ENCODE measurements at places on chromosomes 6 and 20. TPM values are rescaled to one million over a fixed set of nuclear protein-coding genes. Genes with fewer than 3 reads are reported as not detected.

DNA sequence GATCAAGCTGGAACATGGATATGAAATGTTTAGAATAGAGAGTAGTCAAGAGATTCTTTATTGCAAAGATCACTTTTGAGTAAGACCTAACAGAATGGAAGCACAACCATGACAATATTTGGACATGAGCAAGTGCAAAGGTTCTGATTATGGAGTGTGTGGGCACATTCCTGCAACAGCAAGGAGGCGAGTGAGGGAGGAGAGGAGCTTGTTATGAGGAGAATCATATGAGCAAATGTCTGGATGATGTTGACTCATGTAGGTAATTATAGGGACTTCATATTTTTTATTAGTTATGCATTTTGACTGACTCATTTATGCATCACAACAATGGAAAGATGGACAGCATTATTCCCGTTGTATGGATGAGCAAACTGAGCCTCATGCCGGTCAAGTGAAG lies 100.8 kb upstream of the SLC35B3 start:
- DNase-seq, result no peak
- no peaks in the 10 kb centered on the region for H3K27me3 ChIP-seq
- H3K36me3 ChIP-seq, result no peaks in the 10 kb centered on the region
- H3K27ac ChIP-seq, result no peak overlapping the region

DNA sequence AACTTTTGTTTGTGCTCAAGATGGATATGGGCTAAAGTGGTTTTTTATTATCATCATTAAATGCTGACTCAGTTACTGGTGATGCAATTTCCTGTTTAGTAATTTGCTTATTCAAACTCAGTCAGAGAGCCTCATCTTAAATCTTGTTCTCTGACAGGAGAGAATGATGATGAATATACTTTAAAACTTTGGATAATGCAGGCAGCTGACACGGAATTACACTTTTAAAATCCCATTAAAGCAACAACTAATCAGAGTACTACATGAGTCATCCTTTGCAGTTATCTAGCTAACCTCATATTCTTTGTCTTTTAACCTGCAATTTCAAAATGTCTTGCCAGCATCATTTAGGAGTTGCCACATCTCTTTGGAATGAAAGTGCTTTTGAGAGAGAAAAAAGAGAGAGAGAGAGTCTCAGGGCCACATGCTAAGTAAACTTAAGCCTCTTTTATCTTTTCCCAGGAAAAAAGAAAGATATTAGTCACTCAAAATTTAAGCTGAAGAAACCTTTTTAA lies 9.2 kb upstream of the C6orf141 start:
- DNase-seq, result no peak
- no peaks in the 10 kb centered on the region for H3K4me1 ChIP-seq
- peaks cover 7% of the 10 kb centered on the region for H3K27me3 ChIP-seq
- H3K4me3 ChIP-seq, result no peak overlapping the region
- H3K27ac ChIP-seq, result no peak overlapping the region
- H3K36me3 ChIP-seq, result no peaks in the 10 kb centered on the region

DNA sequence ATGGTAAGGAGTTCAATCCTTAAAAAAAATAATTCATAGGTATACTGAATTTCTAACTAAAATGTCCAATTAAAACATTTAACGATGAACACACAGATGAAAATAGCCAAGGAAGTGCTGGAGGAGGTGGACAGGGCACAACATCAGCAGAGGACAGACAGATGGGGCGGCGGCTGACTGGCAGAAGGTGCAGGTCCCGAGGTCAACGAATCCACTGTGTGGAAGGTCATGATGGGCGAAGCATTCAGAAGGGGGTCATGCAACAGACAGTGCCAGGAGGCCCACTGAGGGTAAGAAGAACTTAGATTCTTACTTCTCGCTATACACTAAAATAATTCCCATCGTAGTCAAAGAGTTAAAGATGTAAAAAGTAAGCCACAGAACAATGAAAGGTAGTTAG lies 34.2 kb upstream of the FRMD1 start:
- no peaks in the 10 kb centered on the region for H3K27me3 ChIP-seq
- no peaks in the 10 kb centered on the region for H3K4me1 ChIP-seq
- H3K27ac ChIP-seq, result no peak overlapping the region
- no peak for DNase-seq
- H3K4me3 ChIP-seq, result no peak overlapping the region

DNA sequence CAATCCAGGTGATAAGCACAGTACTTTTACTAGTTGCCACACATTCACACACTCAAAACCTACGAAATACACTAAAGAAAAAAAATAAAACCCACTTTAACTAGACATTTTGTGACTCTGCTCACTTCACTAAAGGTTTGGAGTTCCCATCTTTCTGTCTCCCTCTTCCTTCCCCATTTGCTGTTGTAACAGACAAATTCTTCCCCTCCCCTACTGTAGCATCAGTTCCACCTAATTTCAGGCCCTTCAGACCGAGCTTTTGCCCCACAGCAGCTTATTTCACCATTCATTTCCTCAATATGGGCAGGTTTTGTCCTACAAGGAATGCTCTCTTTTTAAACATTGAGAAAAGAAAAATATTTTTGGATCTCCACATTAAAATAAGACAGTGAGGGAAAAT lies 31.3 kb upstream of the MRAP2 start:
- no peaks in the 10 kb centered on the region for H3K4me1 ChIP-seq
- H3K27ac ChIP-seq, result no peak overlapping the region
- no peak for DNase-seq
- no peaks in the 10 kb centered on the region for H3K36me3 ChIP-seq

- no peaks in the 10 kb centered on the region for H3K4me1 ChIP-seq
- no peak overlapping the region for H3K27ac ChIP-seq
- H3K4me3 ChIP-seq, result no peak overlapping the region
These were observed 1.7 kb downstream of the TNXB start for GRCh38 chr6:32107406-32107805.

DNA sequence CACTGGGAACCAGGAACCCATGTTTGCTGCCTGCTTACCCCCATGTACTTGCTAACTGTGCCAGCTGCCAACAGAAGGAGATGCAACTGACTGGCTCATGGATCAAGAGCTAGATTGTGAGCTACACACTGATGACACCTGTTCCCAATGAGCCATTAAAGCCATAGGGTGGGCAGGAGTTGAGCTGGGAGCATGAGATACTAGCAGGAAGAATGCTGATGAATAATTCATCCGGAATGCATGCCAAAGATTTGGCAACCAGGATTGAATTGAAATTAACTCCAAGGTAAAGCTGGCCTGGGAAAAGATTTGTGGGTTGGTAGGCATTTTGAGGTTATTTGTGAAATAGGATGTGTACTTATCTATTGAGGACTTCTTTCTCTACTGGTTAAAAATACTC lies 631.1 kb downstream of the KIF16B start:
- H3K27me3 ChIP-seq, result no peaks in the 10 kb centered on the region
- no peaks in the 10 kb centered on the region for H3K4me1 ChIP-seq
- no peaks in the 10 kb centered on the region for H3K36me3 ChIP-seq
- DNase-seq, result no peak
- H3K4me3 ChIP-seq, result no peak overlapping the region

DNA sequence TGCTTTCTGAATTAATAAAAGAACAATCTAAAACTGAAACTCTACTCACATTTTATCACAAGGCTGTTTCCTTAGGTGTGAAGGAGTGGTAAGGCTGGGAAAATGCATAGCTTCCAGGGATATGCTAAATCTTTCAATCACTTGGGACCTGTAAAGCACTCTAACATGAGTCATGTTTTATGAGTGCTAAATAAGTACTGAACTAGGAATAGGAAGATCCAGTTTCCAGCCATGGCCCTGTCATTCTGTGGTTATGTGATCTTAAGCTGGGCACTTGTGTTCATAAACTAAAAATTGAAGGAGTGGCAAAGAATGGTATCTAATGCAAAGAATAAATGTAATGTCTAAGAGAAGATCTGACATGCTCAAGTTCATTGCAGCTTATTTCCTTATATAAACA lies 6.1 kb upstream of the TMEM200A start:
- no peak for DNase-seq
- peaks cover 8% of the 10 kb centered on the region for H3K4me1 ChIP-seq
- peaks cover 16% of the 10 kb centered on the region for H3K27me3 ChIP-seq
- no peak overlapping the region for H3K4me3 ChIP-seq

DNA sequence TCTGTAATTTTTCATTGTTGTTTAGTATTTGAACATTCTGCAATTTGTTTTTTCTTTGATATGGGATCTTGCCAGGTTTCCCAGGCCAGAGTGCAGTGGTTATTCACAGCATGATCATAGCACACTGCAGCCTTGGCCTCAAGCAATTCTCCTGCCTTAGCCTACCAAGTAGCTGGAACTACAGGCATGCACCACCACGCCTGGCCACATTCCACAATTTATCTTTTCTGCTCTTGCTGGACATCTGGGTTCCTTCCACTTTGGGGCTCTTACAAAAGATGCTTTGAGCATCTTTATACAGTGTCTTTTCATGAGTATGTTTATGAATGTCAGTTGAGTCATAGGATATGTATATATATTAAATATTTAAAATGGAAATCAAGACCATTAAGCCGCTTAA lies 42.0 kb downstream of the PGM3 start:
- H3K27ac ChIP-seq, result no peak overlapping the region
- no peak for DNase-seq
- no peaks in the 10 kb centered on the region for H3K4me1 ChIP-seq
- H3K4me3 ChIP-seq, result no peak overlapping the region
- H3K36me3 ChIP-seq, result peaks cover 8% of the 10 kb centered on the region

GRCh38 chr20:35556871-35557270 lies 15.0 kb downstream of the ERGIC3 start:
- H3K4me1 ChIP-seq, result no peaks in the 10 kb centered on the region
- H3K4me3 ChIP-seq, result no peak overlapping the region
- no peak overlapping the region for H3K27ac ChIP-seq
- peaks cover 9% of the 10 kb centered on the region for H3K36me3 ChIP-seq
- no peak for DNase-seq

Gene SEMG1
- total RNA-seq, result not detected

Gene MYMX
- not detected for total RNA-seq

GRCh38 chr6:122207794-122208193 lies 191.7 kb upstream of the HSF2 start:
- no peaks in the 10 kb centered on the region for H3K36me3 ChIP-seq
- no peak overlapping the region for H3K27ac ChIP-seq
- no peak overlapping the region for H3K4me3 ChIP-seq
- no peak for DNase-seq

Gene DUSP15
- not detected for total RNA-seq

GRCh38 chr6:18021166-18021850 lies 33.9 kb upstream of the KIF13A start:
- no peaks in the 10 kb centered on the region for H3K4me1 ChIP-seq
- no peak for DNase-seq
- H3K4me3 ChIP-seq, result no peak overlapping the region
- no peaks in the 10 kb centered on the region for H3K36me3 ChIP-seq

GRCh38 chr6:82367704-82368103 lies 4.1 kb downstream of the TPBG start:
- no peaks in the 10 kb centered on the region for H3K36me3 ChIP-seq
- DNase-seq, result no peak
- no peaks in the 10 kb centered on the region for H3K4me1 ChIP-seq
- H3K4me3 ChIP-seq, result no peak overlapping the region
- H3K27me3 ChIP-seq, result peaks cover 35% of the 10 kb centered on the region
- H3K27ac ChIP-seq, result no peak overlapping the region

DNA sequence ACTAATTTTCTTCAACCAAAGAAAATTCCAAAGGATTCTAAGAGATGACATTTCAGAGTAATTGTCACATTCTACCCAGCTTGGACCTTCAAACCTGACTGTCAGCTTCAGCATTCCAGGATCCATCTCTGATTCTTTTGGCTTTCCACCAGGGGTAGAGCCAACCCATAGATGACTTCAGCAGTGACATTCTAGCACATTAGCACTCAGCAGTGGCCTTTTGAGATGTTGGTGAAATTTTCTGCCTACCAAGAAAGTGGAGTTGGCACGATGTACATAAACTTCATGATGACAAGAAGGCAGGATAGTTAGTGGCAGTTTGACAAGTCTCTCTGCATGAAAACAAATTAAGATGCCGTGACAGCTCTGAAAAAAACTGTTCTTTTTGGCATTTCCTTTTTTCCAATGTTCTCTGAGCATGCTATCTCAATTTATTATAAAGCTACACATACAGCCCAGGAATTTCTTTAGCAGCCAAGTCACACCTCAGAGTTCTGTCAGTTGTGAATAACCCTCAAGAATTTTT lies 466.5 kb upstream of the RNF217 start:
- no peaks in the 10 kb centered on the region for H3K4me1 ChIP-seq
- DNase-seq, result no peak
- no peaks in the 10 kb centered on the region for H3K27me3 ChIP-seq
- H3K27ac ChIP-seq, result no peak overlapping the region
- no peak overlapping the region for H3K4me3 ChIP-seq

- H3K27me3 ChIP-seq, result peaks cover 8% of the 10 kb centered on the region
- no peaks in the 10 kb centered on the region for H3K36me3 ChIP-seq
- no peak overlapping the region for H3K27ac ChIP-seq
- no peak for DNase-seq
- H3K4me3 ChIP-seq, result no peak overlapping the region
These were observed 420.9 kb downstream of the PREX1 start for GRCh38 chr20:48406912-48407340.

Gene NRSN1
- not detected for total RNA-seq

GRCh38 chr6:125154118-125154760 lies 666 bp downstream of the TPD52L1 start:
- DNase-seq, result no peak
- no peak overlapping the region for H3K27ac ChIP-seq
- no peaks in the 10 kb centered on the region for H3K36me3 ChIP-seq
- peaks cover 43% of the 10 kb centered on the region for H3K27me3 ChIP-seq
- H3K4me1 ChIP-seq, result no peaks in the 10 kb centered on the region

DNA sequence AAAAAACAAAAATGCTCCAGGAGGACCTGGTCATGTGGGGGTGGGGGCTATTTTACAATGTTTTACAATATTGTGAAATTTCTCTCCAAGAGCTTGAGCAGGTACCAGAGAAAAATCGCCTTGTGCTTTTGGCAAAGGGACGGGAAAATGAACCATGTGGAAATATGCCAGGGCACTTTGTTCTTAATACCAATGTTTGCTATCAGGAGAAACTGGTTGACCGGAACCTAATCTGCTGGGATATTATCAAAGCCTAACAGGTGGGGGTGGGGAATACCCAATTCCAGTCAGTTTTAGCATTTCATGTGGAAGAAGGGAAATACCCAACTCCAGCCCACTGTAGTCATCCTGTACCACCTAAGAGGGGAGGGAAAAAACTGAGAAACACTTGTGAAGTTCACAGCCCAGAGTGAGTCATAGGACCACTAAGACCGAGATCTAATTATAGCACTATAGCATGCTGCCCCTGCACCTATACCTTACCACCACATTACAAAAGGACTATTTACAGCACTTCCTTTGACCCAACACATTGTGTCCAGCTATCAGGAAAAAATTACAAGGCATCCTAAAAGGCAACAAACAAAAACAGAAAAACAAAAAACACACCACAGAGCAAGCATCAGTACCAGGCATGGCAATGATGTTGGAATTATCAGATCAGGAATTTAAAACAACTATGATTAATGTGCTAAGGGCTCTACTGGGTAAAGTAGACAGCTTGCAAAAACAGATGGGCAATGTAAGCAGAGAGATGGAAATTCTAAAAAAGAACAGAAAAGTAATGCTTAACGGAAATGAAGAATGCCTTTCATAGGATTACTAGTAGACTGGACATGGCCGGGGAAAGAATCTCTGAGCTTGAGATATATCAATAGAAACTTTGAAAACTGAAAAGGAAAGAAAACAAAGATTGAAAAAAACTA lies 84.1 kb upstream of the POPDC3 start:
- H3K27ac ChIP-seq, result no peak overlapping the region
- H3K27me3 ChIP-seq, result peaks cover 16% of the 10 kb centered on the region
- H3K4me1 ChIP-seq, result no peaks in the 10 kb centered on the region
- H3K36me3 ChIP-seq, result no peaks in the 10 kb centered on the region
- no peak for DNase-seq
